Activated CD8-positive, alpha-beta memory T cell treated with anti-CD3 and anti-CD28 coated beads for 1 hour (primary cell): ENCODE measurements at places on chromosomes 7 and 10.
A peak's percentile ranks its signal among the peaks of the same experiment; 100 is the strongest.

GRCh38 chr10:44922796-44923545 lies 11.8 kb downstream of the TMEM72 start:
- DNase-seq = no peak

DNA sequence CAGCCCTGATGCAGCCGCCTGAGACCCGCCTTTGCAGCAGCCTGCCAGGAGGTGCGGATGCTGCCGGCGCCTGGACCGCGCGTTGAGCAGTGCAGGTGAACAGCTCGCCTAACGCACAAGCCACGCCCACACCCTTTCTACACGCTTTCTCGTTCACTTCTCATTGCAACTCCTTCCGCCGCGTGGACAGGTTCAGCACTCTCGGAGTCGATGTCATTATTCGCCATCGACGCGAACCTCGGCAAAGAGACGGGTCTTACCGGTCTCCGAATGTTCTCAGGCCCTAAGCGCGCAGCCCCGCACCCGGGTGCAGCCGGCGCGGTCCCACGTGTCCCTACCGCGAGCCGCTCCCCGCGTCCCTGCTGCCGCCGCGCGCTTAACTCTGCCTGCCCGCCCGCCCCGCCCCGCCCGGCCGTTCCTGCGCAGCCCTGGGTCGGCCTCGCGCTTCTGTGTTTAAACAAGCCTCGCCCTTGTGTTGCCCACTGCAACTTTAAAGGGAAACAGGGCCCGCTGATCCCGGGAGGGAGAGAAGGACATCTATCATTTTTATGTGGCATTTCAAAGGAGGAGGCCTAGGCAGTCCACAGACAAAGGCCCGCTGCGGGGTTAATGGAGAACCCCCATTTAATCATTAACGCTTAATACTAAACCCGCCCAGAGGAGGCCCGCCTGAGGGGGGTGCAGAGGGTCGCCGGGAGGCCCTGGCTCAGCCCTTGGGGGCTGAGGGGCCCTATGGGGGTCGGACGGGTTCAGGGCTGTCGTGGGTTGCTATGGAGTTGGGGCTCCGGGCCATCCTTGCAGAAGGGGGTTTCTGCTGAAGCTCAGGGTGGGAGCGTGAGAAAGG lies 128.5 kb downstream of the WDR11 start:
- no peak for DNase-seq

DNA sequence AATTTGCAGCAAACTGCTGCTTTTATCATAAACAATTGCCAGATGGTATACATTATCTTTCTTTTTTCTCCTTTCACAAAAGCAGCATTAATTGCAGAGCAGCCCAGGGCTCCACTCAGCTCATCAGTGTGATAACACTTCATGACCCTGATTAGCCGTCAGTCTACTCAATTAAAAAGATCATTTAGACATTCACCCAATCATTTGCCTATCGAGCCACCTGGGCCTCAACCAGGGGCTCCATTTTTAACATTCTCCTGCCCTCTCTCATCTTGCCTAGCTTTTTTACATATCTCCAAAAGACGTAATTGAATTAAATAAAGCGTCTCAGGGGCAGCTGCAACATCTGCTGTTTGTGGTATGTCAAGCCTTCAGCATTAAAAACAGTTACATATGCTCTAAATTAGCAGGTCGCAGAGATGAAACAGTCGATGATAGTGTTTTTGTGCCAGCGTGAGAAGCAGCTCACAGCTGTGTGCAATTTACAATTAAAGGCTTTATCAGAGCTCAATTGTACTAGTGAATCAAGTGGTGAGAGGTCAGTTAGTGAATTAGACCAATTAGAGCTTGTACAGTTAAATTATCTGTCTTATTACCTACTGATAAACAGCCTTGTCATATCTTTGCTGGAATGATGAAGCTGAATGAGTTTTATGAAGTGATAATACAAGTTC lies 522.5 kb downstream of the ETV1 start:
- DNase-seq = no peak

- DNase-seq = no peak
These were observed 6.5 kb upstream of the LBX1 start for GRCh38 chr10:101235766-101236165.

DNA sequence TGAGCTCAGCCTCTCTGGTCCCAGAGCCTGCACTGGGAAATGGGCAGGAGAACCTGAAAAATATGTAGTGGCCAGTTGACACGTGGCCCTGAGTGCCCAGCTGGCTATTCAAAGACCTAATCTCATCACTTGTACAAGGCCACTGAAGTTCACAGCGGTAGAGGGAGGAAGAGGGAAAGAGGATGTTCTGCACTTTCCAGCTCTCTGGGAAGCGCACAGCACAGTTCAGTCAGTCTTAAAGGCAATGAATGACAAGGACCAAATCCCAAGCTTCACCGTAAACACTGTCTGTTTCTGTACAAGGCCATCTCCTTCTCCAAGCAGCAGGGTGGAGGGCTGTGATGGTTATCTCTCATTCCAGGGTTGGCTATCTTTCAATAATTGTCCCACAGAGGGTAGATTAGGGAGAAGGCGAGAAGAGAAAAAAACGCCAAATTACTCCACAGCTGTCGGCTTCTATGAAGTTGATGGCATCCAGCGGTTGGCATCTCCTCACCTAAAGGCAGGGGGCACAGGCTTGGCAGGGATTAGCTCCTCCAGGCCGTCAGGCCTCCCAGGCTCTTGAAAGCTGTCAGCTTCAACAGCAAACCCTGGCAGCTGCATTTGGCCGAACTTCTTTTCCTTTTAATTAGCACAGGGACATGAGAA lies 10.6 kb downstream of the SFMBT2 start:
- no peak for DNase-seq

GRCh38 chr10:98168147-98168546 lies 33.7 kb downstream of the R3HCC1L start:
- DNase-seq = no peak

GRCh38 chr10:69657430-69657829 lies 27.4 kb downstream of the FAM241B start:
- DNase-seq = no peak

- no peak for DNase-seq
These were observed 69.4 kb downstream of the VOPP1 start for GRCh38 chr7:55502858-55503440.

GRCh38 chr10:49240946-49241345 lies 52.8 kb upstream of the TMEM273 start:
- no peak for DNase-seq

- DNase-seq = no peak
These were observed 10.1 kb upstream of the CSTF2T start for GRCh38 chr10:51709324-51709972.

DNA sequence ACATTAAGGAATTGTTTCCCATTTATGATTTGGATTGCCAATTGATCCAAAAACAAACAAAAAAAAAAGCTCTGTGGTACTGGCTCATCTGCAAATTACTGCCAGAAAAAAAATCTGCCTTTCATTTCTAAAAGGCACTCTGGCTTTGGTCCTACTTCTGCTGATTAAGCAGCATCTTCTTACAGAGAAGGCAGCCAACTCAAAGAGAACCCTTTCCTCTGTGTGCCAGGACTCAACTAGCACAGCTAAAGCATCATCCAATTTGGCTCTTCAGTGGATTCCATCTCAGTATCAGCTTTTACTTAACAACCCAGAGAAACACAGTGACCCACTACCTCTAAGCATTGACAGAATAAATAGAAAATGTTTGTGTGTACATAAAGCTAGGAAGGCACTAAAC lies 80.6 kb downstream of the GSAP start:
- no peak for DNase-seq

DNA sequence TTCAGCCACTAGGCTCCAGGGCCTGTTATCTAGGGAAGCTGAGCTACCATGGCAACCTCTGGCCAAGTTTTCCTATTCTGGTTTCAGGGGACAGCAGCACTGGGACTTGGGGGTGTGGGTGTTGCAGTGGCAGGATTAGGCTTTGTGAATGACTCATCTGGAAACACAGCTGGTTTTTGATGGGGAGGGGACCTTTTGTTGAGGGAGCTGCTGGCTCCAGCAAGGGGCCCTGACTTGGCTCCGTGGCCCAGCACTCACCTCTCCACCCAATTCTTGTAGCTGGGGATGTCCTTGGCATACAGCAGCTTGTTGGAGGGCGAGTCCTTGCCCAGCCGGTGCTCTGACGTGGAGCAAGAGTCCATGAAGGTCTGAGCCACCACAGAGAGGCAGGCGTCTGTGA lies 435.9 kb downstream of the PLXNA4 start:
- DNase-seq = no peak

DNA sequence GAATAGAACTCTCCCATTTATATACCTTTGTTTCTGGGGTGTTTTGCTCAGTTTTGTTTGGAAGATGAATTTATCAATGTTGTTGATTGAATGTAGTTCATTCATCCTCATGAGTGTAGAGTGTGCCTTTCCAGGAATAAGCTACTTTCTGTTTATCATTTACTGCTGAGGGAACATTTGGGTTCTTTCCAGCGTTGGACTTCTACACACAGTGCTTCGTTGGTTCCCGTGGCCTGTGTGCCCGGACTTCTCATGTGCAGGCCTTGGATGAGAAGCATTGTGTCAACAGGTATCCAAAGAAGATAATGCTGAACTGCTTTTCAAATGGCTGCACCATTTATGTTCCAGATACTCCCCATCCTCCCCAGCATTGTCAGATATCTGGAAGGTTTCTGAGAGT lies 107.6 kb upstream of the TNS3 start:
- no peak for DNase-seq

GRCh38 chr7:142329062-142329790 lies 71.4 kb upstream of the PRSS58 start:
- DNase-seq = no peak

- DNase-seq = peak; percentile 16
These were observed 2.1 kb downstream of the ADD3 start for GRCh38 chr10:110009736-110010475.

GRCh38 chr7:104123786-104124185 lies 84.0 kb downstream of the ORC5 start:
- no peak for DNase-seq

GRCh38 chr7:23349484-23350157 lies 50.5 kb downstream of the MALSU1 start:
- DNase-seq = no peak

DNA sequence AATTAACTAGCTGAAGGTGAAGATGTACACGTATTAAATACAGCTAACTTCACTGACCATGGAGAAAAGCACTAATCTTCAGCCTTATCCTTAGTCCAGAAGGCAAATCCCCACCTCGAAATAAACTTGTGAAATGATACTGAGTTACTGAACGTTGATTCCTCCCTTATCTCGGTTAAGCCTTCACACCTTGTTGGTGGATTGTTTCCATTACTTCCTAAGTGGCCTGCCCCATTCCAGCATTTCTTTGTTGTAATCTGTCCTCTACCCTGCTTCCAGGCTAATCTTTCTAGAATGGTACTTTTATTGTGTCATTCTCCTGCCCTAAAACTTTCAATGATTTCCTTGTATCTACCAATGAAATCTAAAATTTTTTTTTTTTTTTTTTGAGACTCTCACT lies 68.6 kb downstream of the BUB3 start:
- DNase-seq = no peak

DNA sequence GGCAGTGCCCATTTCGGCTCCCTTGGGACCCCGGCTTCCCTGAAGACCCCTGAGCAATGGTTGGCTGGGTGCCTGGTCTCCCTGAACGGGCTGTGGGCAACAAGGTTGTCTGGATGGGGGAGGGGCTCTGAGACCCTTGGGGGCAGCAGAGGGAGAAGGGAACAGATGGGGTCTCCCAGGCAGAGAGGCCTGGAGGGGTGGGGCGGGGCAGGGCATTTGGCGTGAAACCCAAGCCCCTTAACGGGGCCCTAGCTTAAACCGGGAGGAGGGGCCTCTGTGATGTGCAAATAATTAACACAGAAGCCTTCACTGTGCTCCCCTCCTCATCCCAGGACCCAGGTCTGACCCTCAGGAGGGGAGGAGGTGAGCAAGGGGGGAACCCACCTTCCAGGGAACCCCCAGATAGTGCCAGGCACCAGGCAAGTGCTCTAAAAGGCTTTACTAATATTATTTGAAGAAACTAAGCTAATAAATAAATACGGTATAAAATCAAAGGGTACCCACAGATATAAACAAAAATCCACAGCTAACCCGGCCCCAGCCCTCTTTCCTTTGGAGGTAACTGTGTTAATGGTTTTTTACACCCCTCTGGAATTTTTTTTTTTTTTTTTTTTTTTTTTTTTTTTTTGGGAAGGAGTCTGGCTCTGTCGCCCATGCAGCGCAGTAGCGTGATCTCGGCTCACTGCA lies 170.8 kb downstream of the RNF216 start:
- DNase-seq = no peak

DNA sequence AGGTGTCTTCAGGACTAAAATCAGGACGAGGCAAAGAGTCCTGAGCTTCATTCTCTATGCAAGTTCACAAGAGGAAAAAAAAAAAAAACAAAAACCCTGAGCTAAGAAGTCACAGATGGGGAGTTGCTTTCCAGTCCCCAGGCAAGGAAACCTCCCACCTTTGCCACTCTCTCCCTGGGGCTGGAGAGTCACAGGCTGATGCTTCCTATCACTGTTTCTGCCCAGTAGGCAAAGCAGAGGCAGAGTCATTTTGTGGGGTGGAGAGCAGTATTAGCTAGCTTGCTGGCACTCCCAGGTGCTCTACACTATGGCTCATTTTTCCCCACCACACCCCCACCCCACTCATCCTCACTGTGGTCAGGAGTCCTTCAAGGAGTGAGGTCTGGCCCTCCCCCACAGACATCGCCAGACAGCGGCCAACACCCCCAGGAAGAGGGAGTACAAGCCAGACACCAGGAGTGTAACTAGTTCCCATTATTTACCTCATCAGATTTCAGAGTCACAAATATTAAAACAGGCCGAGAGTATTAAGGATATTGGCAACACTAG lies 34.6 kb upstream of the UNC5B start:
- DNase-seq = no peak

- no peak for DNase-seq
These were observed 1198.6 kb downstream of the GATA3 start for GRCh38 chr10:9253121-9253520.

GRCh38 chr7:75878312-75878768 lies 494 bp upstream of the RHBDD2 start:
- no peak for DNase-seq

DNA sequence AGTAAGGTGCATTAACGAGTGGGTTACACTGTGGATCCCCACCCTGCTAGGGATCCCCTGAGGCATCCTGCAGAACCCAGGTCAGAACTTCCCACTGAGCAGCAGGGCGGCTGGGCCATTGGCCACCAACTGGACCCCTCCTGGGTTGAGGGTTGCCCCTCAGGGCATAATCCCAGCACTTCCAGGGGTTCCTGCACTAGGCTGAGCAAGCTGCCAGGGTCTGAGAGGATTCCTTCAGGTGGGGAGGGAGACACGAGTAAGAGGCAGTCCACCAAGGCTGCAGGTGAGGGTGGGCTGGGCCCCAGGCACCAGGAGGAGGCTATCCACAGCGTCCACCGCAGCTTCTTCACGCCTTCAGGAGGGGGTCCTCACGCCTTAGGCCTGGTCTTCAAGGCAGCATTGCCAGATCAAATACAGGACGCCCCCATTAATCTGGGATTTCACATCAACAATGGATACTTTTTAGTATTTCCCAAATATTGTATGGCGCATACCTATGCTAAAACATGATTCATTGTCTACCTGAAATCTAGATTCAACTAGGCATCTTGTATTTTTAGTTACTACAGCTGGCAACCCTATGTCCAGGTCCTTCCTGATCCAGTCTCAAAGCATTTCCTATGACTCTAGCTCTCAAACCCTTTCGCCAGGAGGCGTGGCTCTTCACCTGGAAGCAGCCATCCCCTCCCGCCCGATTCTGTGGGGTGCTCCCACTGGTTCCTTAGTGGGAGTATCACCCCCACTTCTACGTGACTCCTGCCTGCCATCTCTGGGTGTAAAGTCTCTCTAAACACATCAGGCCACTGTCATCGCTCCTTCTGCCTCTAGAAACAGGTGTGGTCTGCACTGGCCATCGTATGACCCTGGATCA lies 4.1 kb downstream of the PRKAG2 start:
- DNase-seq = no peak

GRCh38 chr7:22787951-22788350 lies 34.7 kb downstream of the TOMM7 start:
- DNase-seq = no peak
